ENCODE measurements at places on chromosomes 3 and 15.
A peak's percentile ranks its signal among the peaks of the same experiment; 100 is the strongest.

DNA sequence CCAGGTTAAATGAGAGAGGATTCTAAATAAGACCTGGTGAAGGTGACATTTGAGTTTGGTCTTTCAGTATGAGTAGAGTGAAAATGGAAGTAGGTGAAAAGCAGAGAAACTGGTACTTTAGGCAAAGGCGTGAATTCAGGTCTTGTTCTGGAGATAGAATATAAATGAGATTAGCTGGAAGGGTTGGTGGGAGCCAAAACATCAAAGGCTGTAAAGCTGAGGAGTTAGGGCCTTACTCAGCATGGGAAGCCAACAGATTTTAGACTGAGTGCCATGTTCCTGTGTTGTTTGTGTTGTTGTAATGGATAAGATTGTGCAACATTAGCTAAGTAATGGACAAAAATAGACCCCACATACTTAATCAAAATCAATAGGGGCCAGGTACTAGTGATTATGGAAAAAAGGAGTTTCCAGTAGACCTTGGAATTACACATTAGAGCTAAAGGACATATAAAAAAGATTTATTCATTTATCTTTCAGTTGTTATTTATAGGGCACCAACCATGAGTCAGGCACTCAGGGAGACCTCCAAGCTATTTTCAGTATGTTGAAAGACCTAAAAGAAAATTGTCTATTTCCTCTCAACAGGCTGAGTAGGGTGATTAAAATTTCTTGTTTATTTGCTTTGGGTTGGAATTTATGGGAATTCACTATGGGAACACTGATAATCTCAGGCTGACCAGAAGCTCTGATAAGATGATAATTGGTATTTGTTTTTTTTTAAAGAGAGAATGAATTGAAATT is 20.8 kb downstream of the ARL14 start:
- DNase-seq = peak; percentile 82

DNA sequence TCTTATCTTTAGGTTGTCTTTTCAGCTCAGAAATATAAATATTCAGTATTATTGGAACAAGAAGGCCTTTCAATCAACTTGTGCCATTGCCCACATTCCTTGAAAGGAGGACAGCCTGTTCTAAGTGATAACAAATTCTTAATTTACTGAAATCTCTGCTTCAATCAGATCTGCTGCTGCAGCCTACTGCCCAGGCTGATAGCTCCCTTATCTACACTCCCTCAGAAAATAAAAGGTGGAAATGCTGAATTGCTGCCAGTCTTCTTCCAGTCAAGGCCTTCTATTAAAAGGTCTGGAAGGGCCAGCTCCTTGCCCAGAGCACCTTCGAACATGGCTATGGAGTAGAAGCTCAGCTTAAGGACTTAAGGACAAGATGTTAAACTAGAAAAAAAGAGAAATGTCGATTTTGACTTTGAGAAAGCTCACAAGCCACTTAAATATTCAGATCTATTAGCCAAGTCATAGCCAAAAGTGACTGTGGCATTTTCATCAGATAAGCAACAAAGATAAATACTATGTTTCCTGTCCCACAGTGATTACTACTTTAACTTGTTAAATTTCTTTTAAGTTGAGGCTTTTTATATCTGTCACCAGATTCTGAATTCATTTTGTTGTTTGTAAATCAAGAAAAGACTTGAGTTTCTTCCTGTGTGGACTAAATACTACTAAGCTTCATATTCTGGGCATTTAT is 480.5 kb upstream of the CBLB start:
- peak; percentile 66 for DNase-seq

- peak; percentile 40 for DNase-seq
These were observed 6.2 kb downstream of the MYO1E start for GRCh38 chr15:59366333-59367021.

- no peak for DNase-seq
These were observed 224.0 kb downstream of the DPH6 start for GRCh38 chr15:35321926-35322325.

- DNase-seq = no peak
These were observed 34.5 kb downstream of the IL17RD start for GRCh38 chr3:57130571-57131209.

DNA sequence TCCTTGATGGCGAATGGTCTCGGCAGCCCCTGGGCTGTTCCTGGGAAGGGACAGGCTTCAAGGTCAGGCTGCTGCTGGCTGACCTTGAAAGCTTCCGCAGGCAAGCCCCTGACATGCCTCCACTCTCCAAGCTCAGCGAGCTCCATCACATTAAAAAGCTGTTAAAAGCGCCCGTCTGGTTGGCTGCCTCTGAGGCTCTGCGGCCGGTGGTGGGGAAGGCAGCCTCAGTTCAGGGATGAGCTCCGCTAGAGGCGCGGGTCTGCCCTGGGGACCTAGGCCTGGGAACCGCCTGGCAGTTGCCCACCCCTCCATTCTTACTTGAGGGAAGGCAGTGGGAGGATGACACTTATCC is 103.8 kb downstream of the LINGO1 start:
- DNase-seq = no peak

GRCh38 chr15:49898575-49899283 is 220.3 kb downstream of the ATP8B4 start:
- no peak for DNase-seq

Measured in amniotic epithelial cell (primary cell).